ENCODE measurements at places on chromosomes 6 and 20.

DNA sequence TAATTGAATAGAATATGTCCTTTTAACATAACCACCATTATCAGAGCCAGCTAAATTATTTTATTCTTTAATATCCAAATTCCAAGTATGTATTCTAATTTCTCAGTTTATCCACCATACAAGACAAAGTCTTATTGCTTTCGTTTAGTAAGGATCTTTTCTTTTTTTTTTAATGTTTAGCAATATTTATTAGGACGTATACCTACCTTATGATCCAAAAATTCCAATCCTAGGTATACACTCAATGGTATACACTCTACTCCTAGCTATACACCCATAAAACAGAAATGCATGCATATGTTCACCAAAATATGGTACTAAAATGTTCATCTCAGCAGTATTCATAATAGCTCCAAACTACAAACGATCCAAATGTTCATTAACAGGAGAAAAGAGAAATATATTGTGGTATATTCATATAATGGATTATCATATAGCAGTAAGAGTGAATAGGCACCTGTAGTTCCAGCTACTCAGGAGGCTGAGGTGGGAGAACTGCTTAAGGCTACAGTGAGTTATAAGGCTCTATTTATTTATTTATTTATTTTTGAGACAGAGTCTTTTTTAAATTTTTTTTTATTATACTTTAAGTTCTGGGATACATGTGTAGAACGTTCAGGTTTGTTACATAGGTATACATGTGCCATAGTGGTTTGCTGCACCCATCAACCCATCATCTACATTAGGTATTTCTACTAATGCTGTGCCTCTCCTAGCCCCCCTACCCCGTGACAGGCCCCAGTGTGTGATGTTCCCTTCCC is 17.3 kb downstream of the TNFAIP3 start:
- DNase-seq: no peak

DNA sequence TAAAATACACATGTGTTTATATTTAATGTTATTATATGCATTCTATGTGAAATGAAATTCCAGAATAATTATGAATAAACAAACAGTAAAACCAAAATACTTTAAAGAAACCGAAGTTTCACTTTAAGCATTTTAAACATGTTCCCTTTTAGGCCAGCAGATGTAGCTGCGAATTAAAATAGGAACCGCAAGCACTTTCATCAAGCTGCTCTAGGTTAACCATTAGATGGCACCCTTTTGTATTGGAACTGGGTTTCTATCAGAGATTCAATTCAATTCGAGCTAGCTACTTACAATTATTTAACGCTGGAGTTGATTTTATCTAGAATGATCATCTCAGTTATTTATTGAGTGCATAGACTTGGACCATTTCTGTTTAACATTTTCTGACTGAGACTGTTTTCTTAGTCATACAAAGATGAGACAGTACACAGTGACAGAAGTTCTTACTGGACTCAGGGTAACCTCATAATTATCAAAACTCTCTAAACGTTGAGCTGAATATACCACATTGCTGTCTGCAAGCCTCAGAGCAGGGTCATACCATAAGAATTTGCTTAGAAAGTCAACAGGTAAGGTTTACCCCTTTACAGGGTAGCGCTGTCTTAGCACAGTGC is 8.5 kb downstream of the TMEM242 start:
- peak; percentile 63 for DNase-seq

DNA sequence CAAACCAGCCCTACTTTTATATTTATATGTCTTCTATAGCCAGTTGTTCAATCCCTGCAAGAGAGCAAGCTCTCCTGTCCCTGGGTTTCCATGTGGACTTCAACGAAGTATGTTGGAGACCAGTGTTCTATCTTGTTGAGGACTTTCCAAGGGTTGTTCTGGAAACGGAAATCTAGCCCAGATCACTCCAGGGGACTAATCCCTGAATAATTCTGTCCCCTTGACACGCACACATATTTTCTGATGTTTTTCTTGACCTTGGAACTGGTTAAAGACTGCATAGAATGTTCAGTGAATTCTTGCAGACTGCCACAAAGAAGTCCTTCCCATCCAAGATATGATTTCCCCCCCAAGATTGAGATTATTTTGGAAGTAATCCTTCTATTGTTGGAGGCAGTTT is 9.5 kb upstream of the MYLK2 start:
- DNase-seq: no peak

DNA sequence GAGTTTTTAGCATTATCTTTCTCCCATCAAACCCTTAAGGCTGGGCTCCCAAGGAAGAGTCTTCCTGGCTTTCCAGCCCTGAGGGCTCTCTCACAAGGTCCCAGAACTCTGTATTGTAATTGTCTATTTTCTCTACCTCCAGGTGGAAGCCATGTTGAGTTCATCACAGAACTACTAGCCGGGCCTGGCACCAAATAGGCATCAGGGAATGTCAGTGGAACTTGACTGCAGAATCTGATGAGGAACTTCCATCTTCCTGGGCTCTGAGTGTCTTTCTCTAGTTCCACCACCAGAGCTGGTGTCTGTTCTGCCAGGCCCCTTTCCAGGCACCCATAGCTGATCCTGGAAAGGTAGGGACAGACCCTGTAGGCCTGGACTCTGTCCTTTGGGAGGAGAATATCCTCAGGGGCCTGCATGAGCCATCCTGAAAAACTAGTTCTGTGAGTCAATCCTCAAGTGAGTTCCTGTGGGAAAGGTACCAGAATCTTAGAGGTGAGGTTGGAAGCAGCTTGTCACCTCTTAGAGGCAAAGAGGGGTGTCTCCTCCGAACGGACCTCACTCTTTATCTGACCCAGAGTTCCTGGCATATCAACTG is 11.1 kb upstream of the TOP1 start:
- no peak for DNase-seq

- DNase-seq: no peak
Observed at GRCh38 chr20:46004187-46004586, 4.5 kb upstream of the MMP9 start.

- DNase-seq: no peak
Observed at GRCh38 chr20:19943061-19943521, 74.1 kb upstream of the NAA20 start.

GRCh38 chr20:59949911-59950310 is 8.3 kb upstream of the CDH26 start:
- DNase-seq: no peak

GRCh38 chr20:52869698-52870501 is 102.3 kb upstream of the TSHZ2 start:
- DNase-seq: no peak

DNA sequence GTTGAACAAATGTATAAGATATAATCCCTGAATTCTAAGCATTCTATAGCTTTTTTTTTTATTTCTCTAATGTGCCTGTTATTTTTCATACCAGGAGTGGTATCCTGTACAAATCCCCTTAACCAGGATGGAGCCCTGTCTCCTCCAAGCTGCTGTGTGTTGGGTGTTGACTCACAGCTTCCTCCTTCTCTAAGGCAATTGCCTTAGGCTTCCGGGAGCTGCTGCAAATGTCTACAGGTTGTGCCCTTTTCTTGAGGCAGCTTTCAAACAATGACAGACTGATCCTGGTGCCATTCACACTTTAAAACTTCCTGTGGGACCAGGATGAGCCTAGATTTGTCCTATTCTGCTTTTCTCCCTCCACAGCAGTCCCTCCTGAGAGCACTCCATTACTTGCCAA is 173.2 kb downstream of the BTBD3 start:
- no peak for DNase-seq

DNA sequence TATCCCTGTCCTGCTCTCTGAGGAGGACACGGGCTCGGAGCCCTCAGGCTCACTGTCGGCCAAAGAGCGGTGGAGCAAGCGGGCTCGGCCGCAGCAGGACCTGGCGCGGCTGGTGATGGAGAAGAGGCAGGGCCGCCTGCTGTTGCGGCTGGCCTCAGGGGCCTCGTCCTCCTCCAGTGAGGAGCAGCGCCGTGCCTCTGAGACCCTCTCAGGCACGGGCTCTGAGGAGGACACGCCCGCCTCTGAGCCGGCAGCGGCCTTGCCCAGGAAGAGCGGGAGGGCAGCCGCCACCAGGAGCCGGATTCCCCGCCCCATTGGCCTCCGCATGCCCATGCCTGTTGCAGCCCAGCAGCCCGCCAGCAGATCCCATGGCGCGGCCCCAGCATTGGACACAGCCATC is 14.2 kb upstream of the SLC22A7 start:
- DNase-seq: no peak

- DNase-seq: no peak
Observed at GRCh38 chr20:37276494-37277252, 12.8 kb upstream of the MANBAL start.

GRCh38 chr6:144585217-144585814 is 300.2 kb downstream of the UTRN start:
- no peak for DNase-seq

DNA sequence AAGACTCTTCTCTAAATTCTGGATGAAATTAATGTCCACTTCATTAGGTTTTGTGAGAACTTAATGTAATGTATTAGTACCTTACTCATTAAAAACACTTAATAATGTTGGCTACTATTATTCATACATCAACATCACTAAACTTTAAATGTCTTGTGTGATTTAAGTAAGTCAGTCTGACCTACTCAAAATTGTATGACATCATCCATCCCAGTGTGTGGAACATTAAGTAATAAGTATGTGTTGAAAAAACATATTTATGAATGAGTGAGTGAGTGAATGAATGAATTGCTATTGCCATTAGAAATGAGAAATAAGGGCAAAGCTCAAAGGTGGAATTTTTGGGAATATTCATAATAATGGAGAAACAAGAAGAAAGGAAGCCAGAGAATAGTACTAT is 285.8 kb downstream of the HTR1B start:
- no peak for DNase-seq

GRCh38 chr6:158908606-158909005 is 89.4 kb upstream of the EZR start:
- no peak for DNase-seq

GRCh38 chr6:135118134-135118730 is 62.9 kb upstream of the MYB start:
- DNase-seq: no peak

DNA sequence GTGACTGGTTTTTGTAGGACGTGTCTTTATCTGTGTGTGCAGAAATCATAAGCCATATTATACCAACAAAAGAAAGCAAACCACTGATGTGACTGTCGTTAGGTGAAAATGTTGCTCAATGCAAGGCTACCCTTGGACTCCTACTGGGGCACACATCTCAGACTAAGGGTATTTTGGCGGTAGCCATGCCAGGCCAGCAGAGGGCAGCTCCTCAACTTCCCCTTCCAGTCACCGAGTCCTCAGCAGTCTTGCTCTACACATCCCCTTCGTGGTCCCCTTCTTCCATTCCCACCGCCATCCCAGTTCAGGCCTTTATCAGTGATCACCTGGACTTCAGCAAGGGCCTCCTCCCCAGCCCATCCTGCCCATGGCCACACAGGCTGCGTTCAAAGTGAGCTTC is 113.7 kb upstream of the GGTLC1 start:
- DNase-seq: peak; percentile 17

GRCh38 chr20:54622333-54623295 is 147.2 kb downstream of the DOK5 start:
- DNase-seq: no peak

GRCh38 chr6:7147051-7147671 is 39.4 kb downstream of the RREB1 start:
- no peak for DNase-seq

- DNase-seq: no peak
Observed at GRCh38 chr20:13800728-13801134, 15.9 kb downstream of the NDUFAF5 start.

DNA sequence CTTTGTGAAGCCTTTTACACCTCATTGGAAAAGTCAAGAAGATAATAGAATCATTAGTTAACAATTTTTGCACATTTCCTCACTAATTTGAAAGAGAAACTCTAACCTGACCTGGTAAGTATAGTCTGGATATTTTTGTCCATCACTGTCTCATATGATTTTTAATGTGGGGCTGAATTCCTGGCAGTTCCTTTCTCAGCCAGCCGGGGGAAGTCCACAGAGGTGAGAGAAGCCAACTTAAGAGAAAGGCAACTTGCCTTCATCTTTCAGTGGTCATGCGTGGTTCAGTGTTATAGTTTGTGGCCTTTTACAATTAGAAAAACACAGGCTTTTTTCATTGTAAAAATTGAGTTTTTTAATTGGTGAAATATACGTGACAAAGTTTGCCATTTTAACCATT is 80.6 kb downstream of the CDYL start:
- peak; percentile 8 for DNase-seq

- DNase-seq: no peak
Observed at GRCh38 chr20:60505423-60505822, 547.2 kb downstream of the CDH26 start.

- DNase-seq: peak; percentile 19
Observed at GRCh38 chr6:70520575-70520974, 46.2 kb upstream of the SDHAF4 start.

- DNase-seq: no peak
Observed at GRCh38 chr6:3303795-3304411, 45.2 kb downstream of the PSMG4 start.

DNA sequence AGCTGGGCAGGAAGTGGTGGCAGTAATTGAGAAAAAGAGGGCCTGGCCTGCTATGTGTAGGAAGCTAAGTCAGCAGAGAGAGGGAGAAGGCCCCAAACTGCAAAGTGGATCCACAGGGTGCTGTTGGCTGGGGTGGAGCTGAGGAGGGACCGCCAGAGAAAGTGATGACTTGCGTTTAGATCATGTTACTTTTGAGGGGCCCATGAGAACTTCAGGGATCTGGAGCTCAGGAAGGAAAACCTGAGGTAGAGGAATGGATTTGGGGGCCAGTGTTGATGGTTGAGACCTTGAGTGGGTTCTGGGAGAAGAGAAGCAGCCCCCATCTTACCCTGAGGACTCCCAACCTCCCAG is 155.5 kb downstream of the MRPL14 start:
- DNase-seq: no peak

- no peak for DNase-seq
Observed at GRCh38 chr6:136365776-136366354, 76.2 kb upstream of the BCLAF1 start.

- no peak for DNase-seq
Observed at GRCh38 chr6:87196275-87196842, 41.0 kb downstream of the ZNF292 start.

- DNase-seq: peak; percentile 65
Observed at GRCh38 chr6:157763129-157763903, 59.7 kb upstream of the SNX9 start.

GRCh38 chr6:3643921-3644738 is 107.4 kb downstream of the PXDC1 start:
- DNase-seq: no peak

DNA sequence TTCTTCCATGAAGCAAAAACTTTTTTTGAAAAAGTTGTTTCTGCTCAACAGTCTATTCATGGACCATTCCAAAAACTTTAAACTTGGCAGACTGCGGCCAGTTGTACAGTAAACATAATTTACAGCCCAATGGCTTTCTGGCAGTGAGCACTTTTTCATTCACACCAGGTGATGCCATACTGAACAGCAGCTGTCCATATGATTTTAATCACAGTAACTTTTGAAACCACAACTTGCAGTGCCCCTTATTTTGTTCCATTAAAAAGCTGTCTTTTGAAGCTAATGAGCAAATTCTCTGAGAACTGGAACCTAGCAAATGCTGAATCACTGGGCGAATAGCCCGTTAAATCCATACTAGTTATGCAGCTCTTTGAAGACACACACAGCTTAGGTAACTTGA is 576.6 kb downstream of the PTPRT start:
- DNase-seq: no peak

GRCh38 chr6:27111743-27112142 is 135.8 kb upstream of the PRSS16 start:
- no peak for DNase-seq

- no peak for DNase-seq
Observed at GRCh38 chr6:4668271-4669179, 107.7 kb upstream of the CDYL start.

Measured in HuH-7 (cell line).